Aorta (tissue), 5 donors: ENCODE measurements at places on chromosomes 1 and 21.

DNA sequence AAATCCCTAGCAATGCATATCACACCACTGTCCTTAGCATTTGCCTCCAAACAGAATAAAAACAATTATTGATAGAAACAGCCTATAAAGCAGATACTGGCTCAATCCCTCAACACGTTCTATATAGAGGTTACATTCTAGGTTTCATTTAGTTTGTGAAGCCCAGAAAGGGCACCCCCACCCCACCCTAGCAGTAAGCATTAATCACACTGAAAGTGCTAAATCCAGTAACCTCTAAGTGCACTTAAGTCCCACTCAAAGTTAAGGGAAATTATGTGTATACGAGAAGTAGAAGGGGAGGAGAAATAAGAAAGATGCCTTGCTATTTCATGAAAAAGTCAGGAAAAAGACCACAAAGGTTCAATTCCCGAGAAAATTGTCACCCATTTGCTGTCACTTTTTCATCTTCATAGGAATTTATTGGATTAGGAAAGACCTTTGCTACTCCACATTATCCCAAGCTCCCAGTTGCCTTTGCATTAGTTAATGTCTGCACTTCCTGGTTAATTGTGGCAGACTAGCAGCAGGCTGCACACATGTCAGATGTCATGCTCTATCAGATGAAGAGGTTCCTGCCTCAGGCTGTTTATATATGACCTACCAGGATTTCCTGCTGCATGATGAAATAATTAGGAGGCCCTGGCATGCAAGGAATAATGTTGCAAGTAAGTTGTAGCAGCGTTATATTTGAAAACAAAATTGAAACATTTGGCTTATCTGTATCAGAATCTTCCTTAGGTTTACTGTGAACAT, 54.5 kb upstream of the LHX8 start:
- DNase-seq: no peak
- H3K27ac ChIP-seq: no peak overlapping the region
- no peaks in the 10 kb centered on the region for H3K36me3 ChIP-seq
- H3K4me1 ChIP-seq: peaks cover 1% of the 10 kb centered on the region
- no peaks in the 10 kb centered on the region for H3K27me3 ChIP-seq
- no peak overlapping the region for H3K4me3 ChIP-seq

GRCh38 chr1:153364766-153365666, 7.4 kb downstream of the S100A9 start:
- H3K27ac ChIP-seq: no peak overlapping the region
- H3K4me3 ChIP-seq: no peak overlapping the region
- H3K27me3 ChIP-seq: no peaks in the 10 kb centered on the region
- DNase-seq: no peak

DNA sequence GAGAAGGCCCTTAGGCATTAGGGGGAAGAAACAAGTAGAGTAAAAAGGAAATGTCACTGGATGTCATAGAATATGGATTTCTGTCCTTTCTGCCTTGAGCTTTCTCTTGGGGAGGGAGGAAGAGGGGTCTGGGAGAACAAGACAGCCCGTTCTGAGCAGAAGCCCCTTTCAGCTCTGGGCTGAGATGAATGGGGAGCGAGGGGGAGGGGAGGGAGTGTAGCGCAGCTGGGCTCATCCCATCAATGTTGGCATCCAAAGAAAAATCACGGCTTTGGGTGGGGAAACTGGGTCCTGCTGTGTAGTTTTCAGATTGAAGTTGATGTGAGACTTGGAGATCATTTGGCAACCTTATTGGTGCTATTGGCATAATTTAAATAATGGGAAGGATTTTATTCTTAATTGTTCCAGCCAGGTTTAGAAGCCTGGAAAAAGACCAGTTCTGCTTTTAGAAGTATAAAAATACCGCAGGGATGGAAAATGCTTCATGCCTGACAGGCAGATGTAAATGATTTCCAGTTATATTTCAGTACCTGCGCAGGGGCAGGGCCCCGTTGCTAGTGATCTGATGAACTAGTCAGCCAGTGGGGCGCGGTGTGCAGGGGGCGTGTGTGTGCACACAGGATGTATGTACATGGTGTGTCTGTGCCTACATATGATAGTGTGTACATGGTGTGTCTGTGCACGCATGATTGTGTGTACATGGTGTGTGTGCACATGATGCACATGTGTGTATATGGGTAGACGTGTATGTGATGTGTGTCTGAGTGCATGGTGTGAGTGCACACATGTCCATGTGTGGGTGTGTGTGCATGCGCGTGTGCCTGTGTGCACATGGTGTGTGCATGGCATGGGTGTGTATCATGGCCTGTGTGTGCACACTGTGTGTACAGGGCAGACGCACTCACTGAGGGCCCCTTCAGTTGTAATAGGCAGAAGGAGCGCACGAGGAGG, 36.0 kb downstream of the ABCG1 start:
- no peak overlapping the region for H3K27ac ChIP-seq
- H3K4me3 ChIP-seq: no peak overlapping the region
- no peaks in the 10 kb centered on the region for H3K36me3 ChIP-seq
- H3K4me1 ChIP-seq: no peaks in the 10 kb centered on the region
- DNase-seq: no peak

DNA sequence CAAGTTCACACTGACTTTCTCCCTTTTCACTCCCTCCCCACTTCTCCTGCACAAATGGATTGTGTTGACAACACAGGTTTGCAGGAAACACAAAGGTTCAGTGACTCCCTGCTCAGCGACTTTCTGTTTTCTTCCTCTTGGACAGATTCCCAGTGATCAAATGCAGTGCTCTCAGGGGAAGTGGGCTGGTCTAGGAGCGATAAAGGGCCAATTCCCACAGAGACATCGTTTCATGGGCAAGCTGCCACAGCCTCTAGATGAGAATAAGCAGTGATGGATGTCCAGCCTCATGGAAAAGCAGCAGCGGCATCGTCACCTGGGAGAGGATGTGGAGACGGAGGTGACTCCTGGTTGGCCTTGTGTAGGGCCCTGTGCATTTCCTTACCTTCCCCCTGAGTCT, 30.6 kb downstream of the FYB2 start:
- H3K27ac ChIP-seq: no peak overlapping the region
- no peaks in the 10 kb centered on the region for H3K36me3 ChIP-seq
- no peak overlapping the region for H3K4me3 ChIP-seq

GRCh38 chr1:35603941-35604340, 30.8 kb downstream of the TFAP2E start:
- H3K36me3 ChIP-seq: peaks cover 9% of the 10 kb centered on the region
- no peak for DNase-seq
- no peak overlapping the region for H3K4me3 ChIP-seq
- no peak overlapping the region for H3K27ac ChIP-seq
